ENCODE measurements at places on chromosomes 4 and X.
A peak's percentile ranks its signal among the peaks of the same experiment; 100 is the strongest.

GRCh38 chrX:71546879-71547278 lies 14.0 kb downstream of the OGT start:
- no peak for DNase-seq

DNA sequence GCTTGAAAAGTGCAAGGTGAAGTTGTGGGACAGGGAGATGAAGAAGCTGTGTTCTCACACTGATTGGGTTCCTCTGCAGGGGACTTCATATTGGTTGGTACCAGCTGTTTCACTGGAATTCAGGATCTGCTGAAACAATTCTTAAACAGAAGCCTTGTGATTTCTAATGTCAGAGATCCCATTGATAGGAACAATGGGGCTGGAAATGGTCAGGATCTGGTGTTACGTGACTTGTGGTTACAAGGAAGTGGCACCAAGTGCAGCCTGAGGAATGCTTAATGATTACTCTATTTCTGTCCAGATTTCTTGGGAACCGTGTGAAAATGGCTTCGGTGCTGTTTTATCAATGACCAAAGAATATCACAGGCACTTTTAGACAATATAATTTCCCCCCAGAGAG lies 68.1 kb downstream of the MOSPD2 start:
- DNase-seq: no peak

DNA sequence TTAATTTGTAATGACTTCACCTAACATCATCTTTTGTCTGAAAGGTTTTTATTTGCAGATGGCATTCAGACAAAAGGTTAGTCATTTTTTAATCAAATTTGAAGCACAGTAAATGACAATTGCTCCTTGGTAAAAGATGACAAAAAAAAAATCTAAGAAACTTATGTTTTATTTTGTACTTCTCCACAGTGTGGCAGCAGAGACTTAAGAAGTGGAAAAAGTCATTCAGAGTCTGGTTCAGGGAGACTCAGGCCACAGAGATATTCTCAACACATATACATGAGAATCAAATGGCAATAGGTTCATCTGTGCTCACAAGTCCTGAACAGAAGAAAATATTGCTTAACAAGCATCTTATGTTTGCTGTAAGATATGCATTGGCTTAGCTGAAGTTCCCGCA lies 436.2 kb downstream of the KCNIP4 start:
- peak; percentile 81 for DNase-seq

DNA sequence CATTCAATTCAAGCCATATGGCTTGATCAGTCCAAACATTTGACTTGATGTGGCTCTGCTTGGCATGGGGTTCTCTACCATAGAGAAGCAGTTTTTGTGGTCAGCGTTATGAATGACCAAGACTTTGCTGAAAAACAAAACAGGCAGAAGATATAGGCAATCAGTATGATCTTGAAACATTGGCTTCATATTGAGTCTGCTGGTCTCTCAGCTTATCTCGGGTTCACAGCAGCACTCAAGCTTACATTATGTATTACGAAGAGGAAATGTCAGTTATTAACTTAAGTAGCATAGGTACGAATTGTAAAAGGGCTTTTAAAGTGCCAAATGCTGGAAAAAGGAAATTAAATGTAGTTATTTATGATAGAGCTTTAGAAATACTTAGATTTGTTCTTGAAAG lies 99.0 kb downstream of the AFF2 start:
- DNase-seq: no peak

GRCh38 chrX:3450881-3451570 lies 104.6 kb upstream of the MXRA5 start:
- peak; percentile 50 for DNase-seq

DNA sequence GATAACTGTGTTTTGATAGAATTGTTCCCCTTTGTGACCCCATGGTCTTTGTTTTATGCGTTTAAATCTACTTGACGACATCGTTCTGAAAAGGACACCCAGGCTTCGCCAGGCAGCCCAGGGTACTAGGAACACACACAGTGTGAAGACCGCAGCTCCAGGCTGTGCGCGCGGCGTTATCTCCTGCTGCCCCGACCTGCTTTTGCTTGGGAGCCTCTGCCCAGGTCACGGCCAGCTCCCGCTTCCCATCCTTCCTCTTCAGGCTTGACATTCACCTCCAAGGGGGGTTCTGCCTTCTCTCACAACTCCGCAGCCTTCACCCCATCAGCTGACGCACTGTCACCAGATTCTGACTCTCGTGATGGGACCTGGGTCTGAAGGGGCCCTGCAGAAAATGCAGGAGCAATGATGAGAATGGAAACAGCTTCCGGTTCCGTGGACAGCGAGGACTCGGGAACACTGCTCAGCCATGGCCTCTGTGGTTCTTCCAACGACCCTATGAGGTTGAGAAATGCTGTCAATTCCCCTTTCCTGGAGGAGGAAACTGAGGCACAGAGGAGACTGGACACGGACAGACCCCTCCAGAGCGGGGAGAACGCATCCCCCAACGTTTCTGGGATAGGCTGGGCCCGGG lies 536 bp upstream of the HTRA3 start:
- no peak for DNase-seq

DNA sequence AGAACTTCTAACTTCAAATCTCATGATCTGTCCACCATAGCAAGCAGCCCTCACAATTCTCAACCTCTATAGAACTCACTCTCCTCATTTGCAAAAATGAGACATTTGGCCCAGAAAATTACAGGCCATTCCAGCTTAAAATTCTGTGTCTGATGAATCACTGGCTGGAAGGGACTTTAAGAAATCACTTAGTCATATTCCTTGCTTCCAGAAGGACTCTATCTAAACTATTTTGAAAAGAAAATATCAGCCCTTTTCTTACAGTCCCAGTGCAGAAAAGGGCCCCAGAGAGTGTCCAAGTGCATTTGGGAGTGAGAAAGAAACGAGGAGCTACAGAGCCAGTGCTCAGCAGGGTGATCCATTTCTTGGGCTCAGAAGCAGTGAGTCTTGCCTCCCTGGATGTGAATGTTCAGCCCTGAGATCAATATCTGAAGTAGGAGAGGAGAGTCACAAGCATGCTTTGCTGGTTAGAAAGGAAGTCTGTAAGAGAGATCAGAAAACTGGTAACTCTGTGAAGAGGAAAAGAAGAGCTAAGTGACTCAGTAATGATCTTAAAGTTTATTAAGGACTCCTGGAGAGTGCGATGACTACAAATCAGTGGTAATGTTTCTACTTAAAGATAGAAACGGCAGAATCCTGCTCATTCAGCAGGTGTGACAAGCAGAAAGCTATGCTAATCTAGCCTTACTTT lies 139.8 kb downstream of the PALLD start:
- peak; percentile 88 for DNase-seq

- peak; percentile 17 for DNase-seq
These were observed 36.7 kb upstream of the TLR3 start for GRCh38 chr4:186032259-186032658.

GRCh38 chrX:15384304-15384703 lies at the start of gene VEGFD:
Gene VEGFD (minus strand): TSS chrX:15384413. CDS start chrX:15383946, 467 bp downstream.
- peak; percentile 67 for DNase-seq

GRCh38 chr4:88447371-88448095 lies 9.4 kb upstream of the HERC5 start:
- no peak for DNase-seq

DNA sequence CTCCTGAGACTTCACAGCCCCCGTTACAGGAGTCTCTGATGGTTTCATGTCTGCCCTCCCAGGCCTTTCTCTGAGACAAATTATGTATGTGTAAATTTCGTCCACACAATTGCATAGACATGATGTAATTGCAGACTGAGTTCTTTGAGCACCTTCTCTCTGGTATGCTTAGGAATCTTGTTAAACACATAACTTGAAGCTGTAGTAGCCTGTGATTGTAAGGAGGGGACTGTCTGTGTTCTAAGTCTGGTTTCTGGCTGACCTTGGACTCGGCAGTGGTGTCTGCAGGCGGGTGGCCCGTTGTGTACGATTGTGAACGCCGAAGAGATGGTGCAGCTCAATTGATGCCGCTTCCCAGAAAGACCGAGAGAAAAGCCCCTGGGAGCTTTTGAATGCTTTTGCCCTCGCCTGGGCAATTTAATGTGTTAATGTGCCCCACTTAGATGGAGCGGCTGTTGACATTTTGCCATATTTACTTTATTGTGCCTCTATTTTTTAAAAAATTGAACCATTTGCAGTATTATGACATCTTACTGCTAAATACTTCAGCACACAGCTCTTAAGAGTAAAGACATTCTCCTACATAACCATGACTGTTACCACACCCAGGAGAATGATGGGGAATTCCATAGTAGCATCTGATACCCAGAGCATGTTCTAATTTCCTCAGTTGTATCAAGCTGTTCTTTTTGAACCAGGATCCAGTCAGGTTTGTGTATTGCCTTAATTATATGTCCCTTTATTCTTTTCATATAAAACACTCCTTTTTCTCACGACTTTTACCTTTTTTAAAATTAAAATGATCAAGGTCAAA lies 58.4 kb upstream of the TADA2B start:
- peak; percentile 42 for DNase-seq

- DNase-seq: no peak
These were observed 10.2 kb downstream of the BBS7 start for GRCh38 chr4:121860121-121860520.

DNA sequence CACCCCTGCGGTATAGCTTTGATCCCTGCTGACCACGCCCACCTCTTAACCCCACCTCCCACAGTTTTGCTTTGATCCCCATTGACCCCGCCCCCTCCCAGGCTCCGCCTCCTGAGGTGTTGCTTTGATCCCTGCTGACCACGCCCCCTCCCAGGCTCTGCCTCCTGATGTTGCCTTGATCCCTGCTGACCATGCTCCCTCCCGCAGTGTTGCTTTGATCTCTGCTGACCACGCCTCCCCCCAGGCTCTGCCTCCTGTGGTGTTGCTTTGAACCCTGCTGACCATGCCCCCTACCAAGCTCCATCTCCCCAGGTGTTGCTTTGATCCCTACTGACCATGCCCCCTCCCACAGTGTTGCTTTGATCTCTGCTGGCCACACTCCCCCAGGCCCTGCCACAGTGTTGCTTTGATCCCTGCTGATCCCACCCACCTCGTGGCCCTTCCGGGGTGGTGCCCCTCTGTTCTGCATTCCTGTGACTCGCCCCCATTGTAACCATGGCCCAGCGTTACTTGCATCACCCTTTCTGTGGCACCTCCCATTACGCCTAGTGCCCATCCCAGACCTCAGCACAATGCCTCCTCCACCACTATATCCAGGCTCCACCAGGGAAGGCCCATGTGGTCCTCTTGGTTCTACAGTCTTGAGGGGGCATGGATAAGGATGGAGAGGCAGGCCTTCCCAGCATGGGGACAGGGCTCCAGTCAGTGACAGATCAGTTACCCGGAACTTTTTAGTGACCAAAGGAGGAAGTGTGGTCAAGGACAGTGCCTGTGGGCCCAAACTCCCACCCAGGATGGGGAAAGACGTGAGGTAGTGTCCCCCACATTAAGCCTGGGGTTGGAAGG lies 70.8 kb downstream of the ADRA2C start:
- DNase-seq: no peak

DNA sequence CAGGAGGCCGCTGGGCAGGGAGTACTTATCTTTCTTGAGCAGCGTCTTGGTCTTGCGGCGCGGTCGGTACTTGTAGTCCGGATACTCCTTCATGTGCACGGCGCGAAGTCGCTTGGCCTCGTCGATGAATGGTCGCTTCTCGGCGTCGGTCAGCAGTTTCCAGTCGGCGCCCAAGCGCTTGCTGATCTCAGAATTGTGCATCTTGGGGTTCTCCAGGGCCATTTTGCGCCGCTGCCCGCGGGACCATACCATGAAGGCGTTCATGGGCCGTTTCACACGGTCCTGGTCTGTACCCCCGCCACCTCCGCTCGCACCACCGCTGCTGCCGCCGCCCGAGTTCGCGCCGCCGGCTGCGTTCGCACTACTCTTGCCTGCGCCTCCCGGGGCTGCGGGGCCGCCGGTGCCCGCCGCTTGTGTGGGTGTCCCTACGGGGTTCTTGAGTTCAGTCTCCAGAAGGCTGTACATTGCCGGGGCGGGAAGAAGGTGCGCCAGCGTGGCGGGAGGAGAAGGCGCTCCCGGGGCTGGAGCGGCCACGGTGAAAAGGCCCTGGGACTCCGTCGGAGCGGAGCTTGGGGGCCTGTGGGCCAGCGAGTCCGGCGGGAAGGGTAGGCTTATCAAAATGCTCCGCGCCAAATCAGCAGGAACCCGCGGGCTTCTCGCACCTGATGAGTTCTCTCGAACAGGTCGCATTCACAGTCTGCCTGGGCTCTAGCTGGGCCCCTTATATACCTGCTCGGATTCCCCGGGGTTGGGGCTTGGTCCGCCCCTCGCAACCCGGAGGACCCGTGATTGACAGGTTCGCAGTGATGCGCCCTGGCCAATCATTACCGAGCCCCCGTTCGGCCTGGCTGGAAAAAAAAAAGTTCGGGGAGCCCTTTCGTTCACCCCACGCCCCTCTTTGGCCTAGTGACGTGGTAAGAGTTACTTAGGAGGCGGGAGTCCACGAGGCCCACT lies at the start of gene SOX3:
Gene SOX3 (minus strand): TSS at position 699 of the 954 bp plus-strand sequence. CDS start 9 bp downstream, at position 690.
- no peak for DNase-seq

DNA sequence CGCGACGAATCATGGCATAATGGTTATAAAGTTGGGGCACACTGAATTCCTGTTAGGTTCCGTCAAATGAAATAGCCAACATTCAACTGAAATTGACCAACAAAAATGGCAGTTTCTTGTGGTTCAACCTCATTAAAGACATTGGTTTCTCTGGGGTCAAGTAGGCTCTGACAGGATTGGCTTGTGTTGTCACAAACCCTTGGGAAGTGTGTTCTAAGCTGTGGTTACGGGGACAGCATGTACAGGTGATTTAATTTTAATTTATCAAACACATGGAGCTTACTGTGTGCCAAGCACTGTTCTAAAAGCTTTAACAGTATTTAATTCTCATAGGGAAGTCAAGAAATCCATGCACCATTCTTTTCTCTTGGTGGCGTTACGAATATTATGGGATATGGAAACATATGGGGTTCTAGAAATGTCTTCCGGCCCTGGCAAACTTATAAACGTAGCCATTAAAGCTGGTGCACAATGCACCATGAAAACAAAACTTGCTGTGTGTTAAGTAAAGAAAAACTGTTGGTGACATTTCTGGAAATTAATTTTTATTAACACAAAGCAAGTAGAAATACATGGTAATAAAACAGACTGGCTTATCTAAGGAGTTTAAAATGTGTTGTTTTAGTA lies 891 bp downstream of the XK start:
- no peak for DNase-seq

DNA sequence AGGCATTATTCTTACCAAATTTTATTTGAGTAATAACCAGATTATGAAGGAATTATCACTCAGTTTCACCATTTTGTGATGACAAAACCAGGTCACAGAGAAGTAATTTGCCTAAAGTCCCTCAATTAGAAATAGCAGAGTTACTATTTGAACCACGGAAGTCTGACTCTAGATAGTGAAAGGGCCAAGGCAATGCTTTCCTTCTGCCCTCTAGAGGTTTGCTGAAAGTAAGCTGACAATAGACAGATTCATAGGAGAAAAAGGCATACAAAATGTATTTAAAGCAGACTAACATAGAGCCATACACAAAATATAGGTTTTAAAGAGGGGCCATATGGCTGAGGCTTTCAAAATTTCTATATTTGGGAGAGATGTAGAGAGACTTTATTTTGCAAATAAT lies 43.1 kb downstream of the CXXC4 start:
- DNase-seq: peak; percentile 1

GRCh38 chrX:119009071-119009470 lies 34.7 kb downstream of the LONRF3 start:
- no peak for DNase-seq

GRCh38 chrX:118726396-118726795 lies 1.0 kb upstream of the IL13RA1 start:
- DNase-seq: no peak

- no peak for DNase-seq
These were observed 346.3 kb upstream of the PPARGC1A start for GRCh38 chr4:24236120-24236519.
